HFF-Myc (cell line): ENCODE measurements at places on chromosomes 3 and 15.
A peak's percentile ranks its signal among the peaks of the same experiment; 100 is the strongest.

DNA sequence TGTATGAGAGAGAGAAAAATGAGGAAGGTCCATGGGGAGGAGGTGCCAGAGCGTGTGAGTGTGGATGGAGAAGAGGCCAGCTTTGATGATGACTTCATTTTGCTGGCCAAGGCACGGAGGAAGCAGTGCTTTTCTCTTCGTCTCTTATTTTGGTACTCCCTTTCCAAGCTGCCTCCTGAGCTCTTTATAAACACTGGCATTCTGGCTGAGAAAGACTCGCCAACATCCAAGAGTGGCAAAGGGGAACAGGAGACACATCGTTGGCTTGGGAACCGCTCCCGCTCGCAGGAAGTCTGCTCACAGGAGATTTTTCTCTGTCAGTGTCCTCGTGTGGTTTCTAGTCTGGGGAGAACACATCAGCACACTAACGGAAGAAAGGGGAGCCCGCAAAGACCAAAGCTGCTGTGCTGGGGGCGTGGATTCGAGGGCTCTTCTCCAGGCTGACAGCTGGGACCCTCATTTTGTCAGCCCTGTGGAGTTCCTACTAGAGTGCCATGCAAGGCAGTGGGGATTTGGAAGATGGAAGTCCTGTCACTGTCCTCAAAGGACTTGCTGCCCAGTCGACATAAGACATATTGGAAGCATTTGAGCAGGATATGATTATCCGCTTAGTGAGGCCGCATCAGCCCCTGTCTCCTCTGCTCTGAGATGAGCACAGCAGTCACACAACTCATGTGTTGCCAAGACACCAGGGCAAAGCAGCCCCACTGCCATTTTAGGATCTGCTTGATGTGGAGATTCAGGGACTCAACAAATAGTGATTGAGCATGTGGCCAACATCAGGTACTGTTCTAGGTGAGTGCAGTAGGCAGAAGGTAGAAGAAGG lies 8.0 kb upstream of the SEMA4B start:
- no peak for DNase-seq

GRCh38 chr15:83653639-83654378 lies at the start of gene ADAMTSL3:
TSS of gene ADAMTSL3 (plus strand) at chr15:83654123. CDS start at chr15:83655762, 1,639 bp downstream.
- DNase-seq, result no peak

DNA sequence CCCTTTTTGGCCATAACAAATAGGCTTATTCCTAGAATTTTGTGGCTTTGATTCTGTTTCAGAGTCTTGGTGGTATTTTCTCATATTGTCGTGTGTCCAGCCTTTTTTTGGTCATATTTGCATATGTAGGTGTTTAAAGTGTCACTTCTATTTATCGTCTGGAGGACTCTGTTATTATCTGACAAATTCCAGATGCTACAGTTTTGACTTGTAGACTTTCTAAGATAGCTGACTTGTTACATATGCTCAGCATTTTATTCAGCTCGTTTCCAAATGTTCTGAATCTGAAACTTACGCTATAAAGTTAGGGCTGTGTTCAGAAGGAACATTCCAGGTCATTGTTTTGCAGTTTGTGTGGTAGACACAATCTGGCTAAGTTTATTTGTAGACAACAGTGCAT lies 1.9 kb downstream of the PPP4R2 start:
- DNase-seq, result no peak

DNA sequence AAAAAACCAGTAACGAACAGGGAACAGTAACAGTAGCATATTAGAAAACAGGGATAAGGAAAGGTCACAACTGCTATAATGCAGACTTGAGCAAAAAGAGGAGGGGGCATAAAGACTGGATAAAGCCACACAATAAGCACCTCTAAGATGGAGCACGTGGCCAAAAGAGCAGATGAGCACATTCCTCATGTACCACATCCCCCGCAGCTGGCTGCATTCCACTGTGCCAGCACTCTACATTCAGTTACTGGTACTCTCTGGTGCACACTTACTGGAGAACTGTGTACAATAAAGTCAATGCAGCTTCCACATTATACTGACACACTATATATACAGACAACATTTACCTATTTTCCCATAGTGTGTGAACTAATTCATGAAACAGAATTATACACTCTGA lies 64.7 kb downstream of the UBE3A start:
- no peak for DNase-seq

- DNase-seq, result no peak
Observed at GRCh38 chr15:25171111-25171811, 216.5 kb downstream of the SNRPN start.

DNA sequence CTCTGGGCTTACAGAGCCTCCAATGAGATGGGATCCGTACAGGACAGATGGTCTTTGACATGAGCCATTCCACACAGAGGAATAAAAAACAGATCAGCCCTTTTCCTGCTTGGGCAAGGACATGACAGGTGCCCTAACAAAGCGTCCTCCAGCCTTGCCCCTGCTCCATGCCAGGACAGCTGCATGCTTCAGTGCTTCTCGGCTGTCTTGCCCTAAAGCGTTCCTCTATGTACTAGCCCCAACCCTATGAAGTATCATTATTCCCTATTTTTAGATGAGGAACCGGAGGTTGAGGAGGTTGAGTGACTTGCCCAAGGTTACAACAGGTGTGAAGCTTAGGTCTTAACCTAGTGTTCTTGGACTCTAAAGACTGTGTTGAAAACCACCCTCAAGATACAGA lies 10.5 kb downstream of the POMGNT2 start:
- no peak for DNase-seq

DNA sequence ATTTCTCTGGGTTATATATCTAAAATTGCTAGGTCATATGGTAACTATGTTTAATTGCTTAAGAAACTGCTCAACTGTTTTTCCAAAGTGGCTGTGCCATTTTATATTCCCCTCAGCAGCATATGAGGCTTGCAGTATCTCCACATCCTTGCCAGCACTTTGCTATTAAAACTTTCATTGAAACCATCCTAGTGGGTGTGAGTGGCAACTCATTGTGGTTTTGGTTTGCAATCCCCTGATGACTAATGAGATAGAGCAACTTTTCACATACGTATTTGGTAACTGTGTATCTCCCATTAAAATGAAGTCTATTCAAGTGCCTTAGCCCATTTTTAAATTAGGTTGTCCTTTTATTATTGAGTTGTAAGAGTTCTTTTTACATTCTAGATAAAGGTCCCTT lies 17.3 kb downstream of the KPNA1 start:
- peak; percentile 77 for DNase-seq

- DNase-seq, result no peak
Observed at GRCh38 chr15:50953302-50953701, 44.8 kb downstream of the AP4E1 start.

GRCh38 chr3:123156276-123156995 lies 45.3 kb upstream of the SEC22A start:
- DNase-seq, result no peak

DNA sequence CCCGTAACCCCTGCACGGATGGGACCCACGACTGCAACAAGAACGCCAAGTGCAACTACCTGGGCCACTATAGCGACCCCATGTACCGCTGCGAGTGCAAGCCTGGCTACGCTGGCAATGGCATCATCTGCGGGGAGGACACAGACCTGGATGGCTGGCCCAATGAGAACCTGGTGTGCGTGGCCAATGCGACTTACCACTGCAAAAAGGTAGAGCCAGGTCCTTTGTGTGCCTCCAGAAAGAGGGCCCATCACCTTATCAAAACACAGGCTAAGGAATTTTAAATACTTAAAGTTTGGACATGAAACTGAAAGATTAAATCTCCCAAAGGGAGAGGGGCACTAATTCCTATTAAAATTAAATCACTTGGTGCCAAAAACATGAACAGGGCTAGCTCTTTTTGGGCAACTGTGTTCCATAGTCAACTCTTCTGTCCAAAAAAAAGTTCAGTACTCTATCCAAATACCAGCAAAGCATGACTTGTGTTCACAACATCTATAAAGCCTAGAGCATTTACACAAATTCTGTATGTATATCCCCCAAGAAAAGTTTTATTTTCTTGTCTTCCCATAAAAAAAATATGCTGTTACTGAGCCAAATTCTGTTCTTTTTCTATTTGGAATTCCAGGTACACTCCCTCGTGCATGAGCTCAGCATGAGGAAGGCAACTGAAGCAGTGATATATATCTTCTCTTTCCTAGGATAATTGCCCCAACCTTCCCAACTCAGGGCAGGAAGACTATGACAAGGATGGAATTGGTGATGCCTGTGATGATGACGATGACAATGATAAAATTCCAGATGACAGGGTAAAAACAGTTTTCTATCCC lies 9.2 kb downstream of the THBS1 start:
- no peak for DNase-seq

GRCh38 chr3:126208606-126209256 lies 28.3 kb upstream of the ALDH1L1 start:
- peak; percentile 91 for DNase-seq

DNA sequence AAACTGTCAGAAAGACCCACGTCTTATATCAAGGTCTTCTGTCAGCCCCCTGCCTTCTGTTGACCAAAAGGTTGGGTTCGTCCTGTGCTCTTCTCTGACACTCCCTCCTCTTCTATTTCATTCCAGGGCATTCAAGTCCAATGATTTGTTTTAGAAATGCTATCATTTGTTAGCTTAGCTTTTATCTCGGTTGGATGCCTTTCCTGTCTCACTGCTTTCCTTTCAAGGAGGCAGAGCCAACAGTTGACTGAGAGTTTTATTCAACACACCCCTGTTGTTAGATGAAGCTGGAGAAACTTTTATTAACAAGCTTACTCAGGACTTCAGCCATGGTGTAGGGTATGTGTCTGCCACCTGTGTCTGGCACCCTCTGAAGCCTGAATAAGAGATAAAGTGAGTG lies 112.0 kb upstream of the SLC7A14 start:
- no peak for DNase-seq

- no peak for DNase-seq
Observed at GRCh38 chr3:148459931-148460513, 237.7 kb upstream of the AGTR1 start.

GRCh38 chr3:114332342-114333179 lies 38.7 kb downstream of the TIGIT start:
- no peak for DNase-seq

DNA sequence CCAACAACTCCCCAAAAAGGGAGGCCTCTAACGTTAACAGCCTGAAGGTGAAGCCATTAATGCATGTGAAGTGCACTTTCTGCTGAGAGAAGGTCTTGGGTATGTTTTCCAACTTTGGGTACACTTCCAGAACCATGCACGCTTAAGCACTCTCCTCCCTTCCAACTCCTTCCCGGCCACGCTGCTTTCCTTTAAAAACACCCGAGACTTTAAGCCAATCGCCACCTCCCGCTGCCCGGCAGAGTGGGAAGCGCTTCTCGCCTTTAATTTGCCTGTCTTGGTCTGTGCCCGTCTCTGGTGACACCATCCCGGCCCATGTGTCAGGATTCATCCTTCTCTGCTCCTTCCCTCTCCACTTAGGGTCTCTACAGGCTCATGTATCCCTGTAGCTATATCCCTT lies 35.3 kb downstream of the ITGB5 start:
- DNase-seq, result no peak

DNA sequence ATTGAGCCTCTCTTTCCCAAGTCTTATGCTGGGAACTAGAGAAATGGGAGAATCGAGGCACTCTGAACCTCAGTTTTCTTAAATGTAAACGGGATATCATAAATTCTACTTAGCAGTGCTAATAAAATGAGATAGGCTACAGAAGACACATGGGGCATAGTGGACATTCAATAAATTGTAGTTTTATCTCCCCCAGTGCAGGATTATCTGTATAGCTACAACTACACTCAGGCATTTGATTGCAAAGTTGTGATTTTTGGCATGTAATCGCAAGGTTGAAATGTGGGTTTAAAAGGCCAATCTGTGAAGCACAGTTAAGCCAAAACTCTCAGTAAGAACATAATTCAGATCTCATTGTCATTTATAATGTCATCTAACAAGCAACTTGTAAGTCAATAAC lies 413.7 kb upstream of the LMCD1 start:
- DNase-seq, result no peak

DNA sequence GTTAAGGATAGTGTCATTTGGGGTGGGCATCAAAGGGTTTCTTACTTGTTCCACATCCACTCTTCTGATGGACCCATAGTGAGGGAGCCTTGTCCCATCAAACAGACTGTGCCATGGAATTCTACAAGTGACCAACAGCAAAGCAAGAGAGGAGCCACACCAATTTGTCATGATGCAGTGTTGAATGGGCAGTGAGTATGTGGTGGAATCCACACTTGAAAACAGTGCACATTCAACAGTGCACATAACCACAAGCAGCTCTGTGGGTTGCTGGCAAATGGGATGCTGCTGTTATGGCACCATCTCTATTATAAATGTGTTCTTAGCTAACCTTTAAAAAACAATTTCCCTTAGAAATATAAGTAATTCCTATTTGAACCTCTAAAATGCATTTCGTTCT lies 52.5 kb upstream of the CPNE4 start:
- DNase-seq, result no peak

- DNase-seq, result peak; percentile 14
Observed at GRCh38 chr3:183188895-183189462, 26.4 kb upstream of the LAMP3 start.

DNA sequence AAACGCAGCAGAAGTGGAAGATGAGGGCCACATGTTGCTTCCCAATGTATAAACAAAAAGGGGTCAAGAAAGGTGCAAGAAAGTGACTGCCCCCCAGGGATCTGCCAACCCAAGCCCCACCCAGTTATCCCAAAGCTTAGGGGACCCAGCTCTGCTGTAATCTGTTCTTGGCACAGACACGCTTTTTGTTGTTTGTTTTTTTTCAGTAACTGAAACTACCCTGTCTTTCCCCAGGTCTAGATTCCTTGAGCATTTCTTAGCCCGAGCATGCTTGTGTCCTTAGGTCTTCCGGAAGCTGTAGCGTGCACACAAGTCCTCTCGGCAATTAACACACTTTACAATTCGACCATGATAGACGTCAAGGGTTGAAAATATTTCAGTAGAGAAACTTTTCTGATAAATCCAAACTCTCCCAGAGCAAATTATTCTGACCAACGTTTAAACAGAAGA lies 8.5 kb upstream of the PPARG start:
- DNase-seq, result no peak

- no peak for DNase-seq
Observed at GRCh38 chr3:138331143-138331894, 1.7 kb upstream of the NME9 start.

DNA sequence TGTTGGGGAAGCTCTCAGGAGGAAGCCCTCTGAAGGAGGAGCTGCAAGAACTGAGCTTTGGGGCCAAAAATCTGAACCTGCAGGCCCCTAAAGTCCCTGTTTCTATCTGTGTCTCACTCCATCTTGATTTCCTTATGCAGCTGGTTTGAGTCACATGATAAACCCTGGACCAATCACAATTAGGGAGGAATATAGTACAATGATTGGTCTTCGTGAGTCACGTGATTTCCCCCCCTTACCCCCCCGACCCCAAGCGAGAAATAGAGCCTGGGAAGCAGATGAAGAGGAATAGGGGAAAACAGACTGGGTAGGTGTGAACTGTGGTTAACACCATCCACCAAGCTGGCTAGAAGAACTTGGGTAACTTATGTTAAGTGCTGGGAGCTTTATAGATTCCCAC lies 12.9 kb downstream of the CRABP1 start:
- no peak for DNase-seq

GRCh38 chr3:149590691-149591441 lies 67.0 kb downstream of the WWTR1 start:
- DNase-seq, result no peak
